Activated naive CD4-positive, alpha-beta T cell (primary cell): ENCODE measurements at places on chromosomes 1 and 21.

DNA sequence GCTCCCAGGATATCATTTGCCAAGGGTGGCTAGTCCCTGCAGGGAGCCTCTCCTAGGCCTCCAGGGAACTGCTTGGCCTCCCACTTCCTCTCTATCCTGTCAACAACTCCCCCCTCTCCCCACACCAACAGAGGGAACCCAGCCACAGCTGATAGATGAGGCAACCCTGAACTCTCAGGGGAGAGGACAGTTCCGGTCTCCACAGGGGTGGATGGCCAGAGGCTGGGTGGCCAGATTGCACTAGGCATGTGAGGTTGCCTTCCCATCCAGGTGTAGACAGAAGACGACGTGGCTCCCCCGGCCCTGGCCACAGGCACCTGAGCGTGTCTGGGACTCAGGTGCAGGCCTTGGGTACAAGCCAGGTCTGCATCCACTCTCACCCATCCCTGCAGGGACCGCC is 53.3 kb downstream of the TOR1AIP2 start:
- DNase-seq = no peak

DNA sequence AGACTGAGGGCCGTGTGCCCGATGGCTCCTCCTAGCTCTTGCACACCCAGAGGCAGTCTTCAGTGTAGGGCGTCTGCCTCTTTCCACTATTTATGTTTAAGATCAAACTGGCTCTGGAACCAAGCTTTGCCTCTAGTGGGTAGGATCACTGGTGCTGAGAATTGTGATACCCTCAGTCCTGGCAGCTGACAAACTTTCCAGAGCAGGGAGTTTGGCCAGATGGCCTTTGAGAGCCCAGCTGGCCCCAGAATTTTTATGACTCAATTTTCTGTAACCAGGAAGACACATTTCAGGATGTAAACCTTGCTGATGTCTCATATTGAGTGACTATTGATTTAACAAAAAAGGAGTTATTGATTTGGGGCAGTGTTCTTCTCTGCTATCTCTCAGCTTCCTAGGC is 6.7 kb downstream of the COQ8A start:
- no peak for DNase-seq

GRCh38 chr1:38834937-38835827 is 24.4 kb downstream of the RRAGC start:
- DNase-seq = no peak

- DNase-seq = no peak
Measured at GRCh38 chr1:10292188-10292587, 81.8 kb downstream of the KIF1B start.

GRCh38 chr1:218377143-218377660 is 32.1 kb downstream of the TGFB2 start:
- DNase-seq = peak; percentile 3

DNA sequence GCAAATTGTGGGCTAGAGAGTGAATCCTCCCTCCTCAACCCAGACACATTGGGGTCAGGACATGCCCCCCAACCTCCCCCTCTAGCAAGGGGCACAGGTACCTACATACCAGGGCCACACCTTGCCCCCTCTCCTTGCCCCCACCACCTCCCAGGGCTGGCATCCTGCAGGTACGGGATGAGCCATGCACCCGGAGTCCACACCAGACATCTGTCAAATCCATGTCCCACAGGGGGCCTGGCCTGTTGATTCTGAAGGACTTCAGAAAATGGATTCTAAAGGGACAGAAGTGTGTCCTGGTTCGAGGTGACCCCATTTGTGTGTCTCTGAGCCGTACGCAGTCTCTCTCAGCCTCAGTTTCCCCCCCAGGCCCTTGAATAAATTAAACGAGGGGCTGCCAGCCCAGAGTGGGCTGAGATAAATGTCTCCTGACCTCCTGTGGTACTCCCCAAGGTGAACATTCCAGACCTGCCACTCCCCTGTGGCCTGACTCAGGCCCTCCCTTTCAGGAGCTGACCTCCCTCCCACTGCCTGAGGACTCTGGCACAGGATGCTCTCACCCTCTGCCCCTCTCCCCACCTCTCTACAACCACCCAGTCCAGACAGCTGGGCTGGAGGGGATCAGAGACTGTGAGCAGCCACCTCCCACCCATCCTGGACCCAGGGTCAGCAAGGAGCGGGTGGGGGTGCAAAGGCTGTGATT is 94.5 kb downstream of the EPHB2 start:
- no peak for DNase-seq

DNA sequence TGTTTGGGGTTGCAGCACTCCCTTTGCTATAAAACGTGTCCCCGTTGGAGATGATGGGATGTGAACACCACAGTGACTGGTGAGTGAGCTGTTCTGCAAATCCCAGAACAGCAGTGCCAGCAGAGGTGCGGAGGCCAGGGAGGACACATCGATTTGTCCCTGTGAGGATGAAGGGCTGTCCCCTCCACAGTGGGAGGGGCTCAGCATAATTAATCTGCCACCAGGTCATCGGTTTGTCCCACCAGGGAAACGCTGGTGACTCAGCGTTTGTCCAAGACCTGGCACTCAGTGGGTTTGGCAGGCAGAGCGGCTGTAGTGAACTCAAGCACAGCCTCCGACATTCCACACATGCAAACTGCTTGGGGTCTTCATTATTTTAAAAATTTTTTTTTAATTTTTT is 22.8 kb upstream of the PDE9A start:
- no peak for DNase-seq

DNA sequence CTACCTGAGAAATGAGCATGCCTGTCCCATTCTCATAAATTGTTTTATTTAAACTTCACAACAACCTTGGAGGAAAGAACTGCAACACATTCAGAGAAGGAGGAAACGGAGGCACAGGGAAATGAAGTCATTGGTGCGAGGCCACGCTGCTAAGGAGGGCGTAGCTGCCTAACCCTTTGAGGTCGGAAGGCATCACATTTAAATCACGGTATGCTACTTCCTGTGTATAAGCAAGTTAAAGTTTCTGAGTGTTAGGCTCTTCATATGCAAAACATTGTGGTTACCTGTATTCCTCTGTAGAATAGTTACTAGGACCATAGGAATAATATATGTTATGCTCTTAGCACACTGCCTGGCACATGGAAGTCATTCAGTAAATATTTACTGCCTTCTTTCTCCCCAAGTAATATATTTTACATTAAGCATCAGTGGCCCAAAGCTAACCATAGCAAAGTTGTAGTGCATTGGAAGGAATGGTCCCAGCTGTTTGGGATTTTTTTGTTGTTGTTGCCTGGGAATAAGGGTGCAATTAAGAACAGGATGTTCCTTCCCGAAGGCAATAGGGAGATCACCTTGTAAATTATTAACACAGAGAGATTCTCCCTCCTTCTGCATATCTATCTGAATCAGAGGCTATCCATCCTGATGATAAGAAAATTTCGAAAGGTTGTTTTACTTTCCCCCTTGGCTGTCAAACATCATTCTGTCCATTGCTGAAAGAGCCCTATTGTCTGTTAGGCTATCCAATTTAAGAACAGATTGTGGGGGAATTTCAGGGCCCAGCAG is 192.2 kb upstream of the C8B start:
- DNase-seq = no peak

- no peak for DNase-seq
Measured at GRCh38 chr1:115975569-115976061, 698 bp upstream of the SLC22A15 start.

- DNase-seq = no peak
Measured at GRCh38 chr1:78911956-78912880, 94.3 kb downstream of the ADGRL4 start.

GRCh38 chr1:95146637-95147036 is 29.5 kb downstream of the TLCD4 start:
- no peak for DNase-seq

- DNase-seq = no peak
Measured at GRCh38 chr1:22371408-22371807, 80.2 kb upstream of the ZBTB40 start.

DNA sequence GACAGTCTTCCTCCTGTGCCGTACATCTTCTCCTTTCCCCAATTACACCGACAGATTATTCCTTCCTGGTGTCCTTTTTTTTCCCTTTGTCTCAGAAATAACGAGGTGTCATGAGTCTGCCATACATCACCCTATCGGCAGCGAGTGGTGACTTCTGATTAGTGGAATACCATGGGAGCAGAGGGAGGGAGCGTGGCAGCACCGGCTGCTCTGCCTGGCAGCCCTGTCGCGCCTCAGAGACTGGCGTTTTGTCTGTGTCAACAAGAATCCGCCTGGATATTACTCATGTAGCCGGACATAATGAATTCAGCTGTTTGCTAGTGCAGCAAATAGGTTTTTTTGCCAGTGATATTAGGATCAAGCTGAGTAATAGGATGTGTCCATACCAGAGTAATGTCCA is 51.8 kb downstream of the UTP25 start:
- DNase-seq = no peak

GRCh38 chr1:39525366-39526165 is 34.1 kb downstream of the BMP8A start:
- no peak for DNase-seq

DNA sequence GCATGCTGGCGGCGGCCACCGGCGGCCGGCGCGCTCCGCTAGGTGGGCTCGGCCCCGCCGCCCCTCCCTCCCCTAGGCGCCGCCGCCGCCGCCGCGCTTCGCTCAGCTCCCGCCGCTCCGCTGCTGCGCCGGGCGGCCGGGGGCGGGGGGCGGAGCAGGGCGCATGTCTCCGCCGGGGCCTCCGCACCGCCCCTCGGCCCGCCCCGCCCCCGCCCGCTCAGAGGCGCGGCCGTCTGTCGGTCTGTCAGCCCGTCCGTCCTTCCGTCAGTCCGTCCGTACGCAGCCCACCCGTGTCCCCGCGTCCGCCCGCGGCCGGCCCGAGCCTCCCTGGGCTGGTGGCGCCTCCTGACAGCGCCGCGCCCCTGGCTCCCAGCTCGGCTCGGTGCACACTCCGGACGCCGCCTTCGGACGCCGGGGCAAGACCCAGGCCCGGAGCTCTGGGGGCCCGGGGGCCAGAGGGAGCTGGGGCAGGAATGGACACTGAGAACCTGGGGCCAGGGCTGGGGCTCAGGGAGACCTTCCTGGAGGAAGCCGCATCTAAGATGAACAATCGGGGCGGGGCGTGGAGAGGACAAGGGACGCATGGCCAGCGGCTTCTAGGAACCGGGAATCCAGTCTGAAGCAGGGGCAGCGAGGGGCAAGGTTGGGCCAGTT is at the start of gene GPR153:
Gene GPR153 (minus strand): TSS at position 138 of the 654 bp plus-strand sequence. CDS start 6,193 bp downstream, outside the sequence.
- no peak for DNase-seq

DNA sequence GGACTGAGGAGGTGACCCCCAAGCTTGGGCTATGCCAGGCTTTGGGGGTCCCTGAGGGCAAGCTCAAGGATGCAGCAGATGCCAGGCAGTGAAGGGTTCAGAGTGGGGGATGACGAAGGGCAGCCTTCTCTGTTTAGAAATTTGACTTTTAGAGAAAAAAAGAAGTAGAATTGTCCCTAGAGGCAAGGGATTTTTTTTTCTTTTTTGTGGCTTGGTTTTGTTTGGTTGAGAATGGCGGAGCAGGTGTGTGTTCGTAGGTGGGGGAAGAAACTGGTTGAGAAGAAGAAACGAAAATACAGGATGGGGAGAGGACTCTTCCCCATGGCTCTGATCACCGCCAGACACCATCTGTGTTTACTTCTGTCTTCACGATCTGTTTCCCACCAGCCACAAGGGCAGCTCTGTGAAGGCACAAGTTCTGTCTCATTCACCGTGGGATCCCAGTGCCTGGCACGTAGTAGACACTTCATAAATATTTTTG is 8.2 kb downstream of the PLA2G5 start:
- no peak for DNase-seq

DNA sequence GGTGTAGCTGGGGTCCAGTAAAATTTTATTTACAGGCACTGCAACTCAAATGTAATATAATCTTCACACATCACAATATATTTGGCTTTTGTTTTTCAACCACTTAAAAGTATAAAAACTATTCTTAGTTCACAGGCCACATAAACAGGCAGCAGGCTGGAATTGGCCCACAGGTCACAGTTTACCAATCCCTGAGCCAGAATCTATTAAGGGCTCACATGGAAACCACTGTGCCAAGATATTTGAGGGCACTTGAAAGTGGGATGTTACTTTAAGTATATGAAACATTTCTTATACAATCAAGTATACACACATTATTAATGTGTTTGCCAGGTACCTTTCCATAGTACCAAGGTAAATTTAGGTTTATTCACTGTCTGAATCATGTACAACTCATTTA is 71.9 kb upstream of the PRDX6 start:
- no peak for DNase-seq

- DNase-seq = no peak
Measured at GRCh38 chr1:6353619-6353954, 40.0 kb downstream of the ACOT7 start.

- DNase-seq = no peak
Measured at GRCh38 chr1:197285526-197286205, 17.6 kb downstream of the CRB1 start.

- no peak for DNase-seq
Measured at GRCh38 chr1:43763497-43763973, 56.2 kb downstream of the ST3GAL3 start.
